Fibroblast of the conjunctiva (primary cell): ENCODE measurements at places on chromosomes 1 and 21.

- DNase-seq: no peak
Measured at GRCh38 chr1:160053548-160054365, 16.2 kb downstream of the KCNJ10 start.

DNA sequence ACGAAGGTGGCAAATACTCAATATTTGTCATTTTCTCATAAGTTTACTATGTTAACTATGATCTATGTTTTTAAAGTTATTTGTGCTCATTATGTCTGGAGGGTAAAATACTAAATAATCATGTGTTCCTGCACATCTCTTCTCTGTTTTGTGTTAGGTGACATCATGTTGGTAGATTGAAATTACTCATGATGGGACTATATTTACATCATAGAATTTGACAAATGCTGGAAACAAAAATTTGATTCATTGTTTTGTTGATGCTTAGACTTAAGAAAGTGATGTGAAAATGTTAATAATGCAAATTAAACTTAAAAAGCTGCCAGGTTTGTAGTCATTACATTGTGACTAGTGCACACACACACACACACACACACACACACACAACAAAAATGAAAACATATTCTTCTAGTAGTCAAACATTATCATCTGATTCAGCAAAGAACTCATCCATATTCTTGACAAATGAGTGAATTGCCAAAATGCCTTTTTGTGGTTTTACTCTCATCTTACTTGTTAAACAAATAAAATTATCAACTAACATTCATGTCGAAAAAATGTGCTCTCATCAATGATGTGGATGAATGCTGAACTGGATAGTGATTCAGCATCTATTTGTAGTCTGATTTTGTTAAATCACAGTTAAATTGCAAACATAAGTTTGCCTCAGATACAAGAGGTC lies 870.7 kb downstream of the BRINP3 start:
- DNase-seq: peak; percentile 66

DNA sequence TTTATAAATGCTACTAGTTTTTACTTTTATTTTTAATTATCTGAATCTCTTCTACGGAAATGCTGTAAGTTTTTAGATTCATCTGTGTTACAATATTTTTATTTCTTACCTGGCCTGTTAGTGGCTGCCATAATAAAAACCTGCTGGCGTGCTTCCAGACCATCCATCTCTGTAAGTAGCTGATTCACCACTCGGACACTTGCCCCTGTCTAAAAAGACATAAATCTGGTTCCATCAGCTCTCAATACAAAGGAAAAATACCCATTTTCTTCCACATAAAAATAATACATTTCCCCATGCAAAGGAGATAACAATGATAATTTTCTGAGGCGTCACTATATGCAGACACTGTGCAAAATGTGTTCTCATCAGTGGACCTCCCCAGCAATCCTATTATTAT lies 62.0 kb downstream of the NVL start:
- no peak for DNase-seq

- no peak for DNase-seq
Measured at GRCh38 chr1:95966866-95967265, 732.9 kb downstream of the RWDD3 start.

DNA sequence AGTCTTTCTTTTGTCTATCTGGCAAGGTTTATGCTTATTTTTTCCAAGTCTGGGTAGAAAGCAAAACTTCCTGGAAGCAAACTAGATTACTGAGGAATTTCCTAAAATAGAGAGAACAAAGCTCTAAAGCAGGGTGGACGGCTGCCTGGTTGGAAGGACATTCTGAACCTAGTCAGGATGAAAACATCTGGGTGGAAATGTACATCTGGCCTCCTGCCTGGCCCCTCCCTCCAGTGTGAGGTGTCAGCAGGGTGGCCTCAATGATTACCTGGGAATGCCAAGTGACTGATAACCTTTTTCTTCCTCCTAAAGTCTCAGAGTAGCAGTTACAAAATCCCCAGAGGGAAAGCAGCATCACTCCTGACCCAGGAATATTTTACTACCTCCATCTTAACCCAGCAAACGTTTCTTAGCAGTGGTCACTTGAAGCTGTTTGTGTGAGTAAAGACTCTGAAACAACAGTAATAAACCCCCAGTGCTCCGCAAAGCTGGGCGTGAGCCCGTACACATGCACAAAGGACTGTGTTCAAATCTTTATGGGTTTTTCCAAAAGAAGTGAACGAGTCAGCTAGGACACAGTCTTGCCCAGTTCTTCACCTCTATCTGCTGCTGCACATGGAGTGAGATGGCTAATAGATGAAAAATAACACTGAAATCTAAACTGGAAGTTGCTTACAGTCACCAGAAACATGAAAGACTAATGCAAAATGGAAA lies 18.9 kb downstream of the ANGPTL7 start:
- DNase-seq: no peak

GRCh38 chr1:18351735-18352134 lies 129.0 kb upstream of the KLHDC7A start:
- DNase-seq: no peak

GRCh38 chr1:153774780-153775457 lies at the start of gene SLC27A3:
TSS of gene SLC27A3 (plus strand) at chr1:153775407. CDS start at chr1:153775498, 91 bp downstream.
- DNase-seq: peak; percentile 71

DNA sequence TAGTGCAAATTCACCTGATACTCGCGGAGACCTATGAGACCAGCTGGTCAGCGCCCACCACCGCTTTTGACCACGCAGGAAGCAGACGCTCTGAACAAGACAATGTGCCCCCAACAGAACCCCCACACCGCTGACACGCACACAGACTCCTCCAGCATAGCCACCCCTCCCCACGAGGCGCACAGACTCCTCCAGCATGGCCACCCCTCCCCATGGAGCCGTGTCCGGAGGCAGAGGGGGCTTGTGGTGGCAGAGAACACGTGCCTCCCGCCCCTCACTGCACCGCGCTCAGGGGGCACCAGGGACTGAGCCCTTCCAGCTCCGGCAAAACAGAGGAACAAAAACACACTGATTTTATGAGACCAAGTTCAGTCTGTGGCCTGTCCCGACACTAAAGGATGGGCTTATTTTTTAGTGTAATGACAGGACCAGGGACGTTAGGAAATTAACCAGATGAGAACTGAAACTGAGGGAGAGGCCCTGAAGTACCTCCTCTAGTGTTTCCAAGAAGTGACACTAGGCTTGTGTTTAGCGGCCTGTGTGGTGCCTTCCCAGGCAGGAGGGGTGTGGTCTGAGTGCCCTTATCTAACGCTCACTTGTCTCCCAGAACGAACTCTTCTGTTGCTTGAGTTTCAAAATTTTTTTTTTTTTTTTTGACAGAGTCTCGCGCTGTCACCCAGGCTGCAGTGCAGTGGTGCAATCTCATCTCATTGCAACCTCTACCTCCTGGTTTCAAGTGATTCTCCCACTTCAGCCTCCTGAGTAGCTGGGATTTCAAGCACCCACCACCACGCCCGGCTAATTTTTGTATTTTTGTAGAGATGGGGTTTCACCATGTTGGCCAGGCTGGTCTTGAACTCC lies 10.0 kb upstream of the AGPAT3 start:
- no peak for DNase-seq

DNA sequence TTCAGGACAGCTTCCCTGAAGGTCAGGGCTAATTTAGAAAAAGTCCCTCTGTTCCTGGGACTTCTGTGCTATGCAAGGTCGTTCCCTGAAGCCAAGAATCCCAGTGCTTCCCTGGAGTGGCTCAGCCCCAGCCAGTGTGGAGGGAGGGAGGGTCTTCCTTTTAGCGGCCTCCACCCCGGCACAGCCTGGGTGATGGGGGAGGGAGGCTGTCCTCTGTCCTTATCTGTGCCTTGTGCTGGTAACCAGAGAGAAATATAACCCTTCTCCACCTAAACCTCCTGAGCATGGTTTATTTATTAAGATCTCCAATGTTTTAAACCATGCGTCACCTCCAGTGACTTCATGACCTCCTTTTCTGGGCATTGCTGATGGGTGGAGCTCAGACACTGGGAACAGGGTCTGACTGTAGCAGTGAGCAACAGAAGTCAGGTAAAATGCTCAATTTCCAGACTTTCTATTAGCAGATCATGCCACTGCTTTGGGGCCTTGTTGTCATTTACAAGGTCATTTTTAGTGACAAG lies 157.1 kb downstream of the DSCAM start:
- DNase-seq: no peak

DNA sequence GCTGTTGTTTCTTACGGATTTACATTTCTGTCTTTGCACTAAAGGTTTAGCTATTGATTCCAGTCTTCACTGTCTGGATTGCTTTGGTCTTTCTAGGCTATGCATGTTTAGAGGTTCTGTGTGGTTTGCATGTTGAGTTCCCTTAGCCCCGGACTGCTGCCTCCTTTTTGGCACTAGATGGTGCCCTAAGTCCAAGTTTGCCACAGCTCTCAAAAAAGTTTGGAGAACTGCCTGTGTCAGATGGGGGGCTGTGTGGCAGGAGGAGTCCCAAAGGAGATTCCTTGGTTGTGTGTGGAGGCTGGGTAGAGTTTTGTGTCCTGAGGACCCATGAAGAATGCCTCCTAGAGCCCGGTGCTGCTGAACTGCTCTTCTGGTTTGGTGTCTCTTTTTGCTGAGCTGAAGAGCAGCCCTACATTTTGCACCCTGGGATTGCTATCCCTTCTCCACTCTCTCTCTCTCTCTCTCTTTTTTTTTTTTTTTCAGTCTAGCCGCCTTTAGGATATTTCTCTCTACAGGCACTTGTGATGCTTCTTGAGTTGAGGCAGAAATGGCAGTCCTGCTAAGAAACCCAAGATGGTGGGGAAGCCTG lies 74.4 kb downstream of the PTGS2 start:
- DNase-seq: peak; percentile 60

- no peak for DNase-seq
Measured at GRCh38 chr1:100628631-100629081, 90.7 kb downstream of the GPR88 start.

DNA sequence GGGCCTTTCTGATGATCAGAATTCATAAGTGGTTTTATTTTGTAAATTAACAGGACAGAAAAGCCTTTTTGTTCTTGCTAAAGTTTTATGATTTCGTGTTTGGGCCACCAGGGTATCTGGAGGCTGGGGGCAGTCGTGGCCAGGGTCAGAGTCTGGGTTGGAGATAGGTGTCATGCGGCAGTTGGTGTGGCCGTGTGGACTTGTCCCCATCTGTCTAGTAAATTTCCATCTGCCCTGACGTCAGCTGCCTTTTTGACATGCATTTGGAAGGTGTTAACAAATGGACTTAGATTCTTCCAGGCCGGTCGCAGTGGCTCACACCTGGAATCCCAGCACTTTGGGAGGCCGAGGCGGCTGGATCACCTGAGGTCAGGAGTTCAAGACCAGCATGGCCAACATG lies 56.8 kb downstream of the SKI start:
- DNase-seq: no peak

DNA sequence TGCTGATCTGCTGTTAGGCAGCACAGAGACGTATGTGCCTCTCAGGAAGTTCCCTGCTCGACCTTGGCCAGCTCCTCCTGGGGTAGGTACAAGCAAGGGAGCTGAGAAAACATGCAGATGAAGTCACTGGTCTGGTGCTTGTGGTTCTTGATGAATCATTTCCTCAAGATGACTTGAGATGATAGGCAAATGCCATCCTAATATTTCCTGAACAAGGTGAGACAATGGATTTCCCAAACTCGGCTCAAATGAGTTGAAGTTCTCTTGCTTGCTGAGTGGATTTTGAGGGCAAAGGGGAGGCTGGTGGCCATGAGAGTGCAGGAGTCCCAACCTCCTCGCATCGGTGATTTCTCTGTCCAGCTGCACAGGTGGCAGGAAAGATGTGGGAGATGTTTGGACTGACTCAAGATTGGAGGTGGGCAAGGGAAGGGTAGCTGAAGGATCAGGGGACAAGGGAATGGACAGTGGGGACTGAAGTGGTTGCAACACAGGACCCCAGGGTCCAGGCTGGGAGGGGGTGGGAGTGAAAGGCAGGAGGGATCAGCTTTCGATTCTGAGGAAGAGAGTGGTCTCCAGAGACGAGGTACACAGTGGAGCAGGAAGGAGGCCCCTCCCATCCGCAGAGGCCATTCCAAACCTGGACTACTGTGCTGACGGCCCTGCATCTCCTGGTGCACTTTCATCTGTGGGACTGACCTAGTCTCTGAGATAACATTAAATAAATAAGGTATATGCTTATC lies 63.9 kb downstream of the CAPN2 start:
- peak; percentile 28 for DNase-seq

DNA sequence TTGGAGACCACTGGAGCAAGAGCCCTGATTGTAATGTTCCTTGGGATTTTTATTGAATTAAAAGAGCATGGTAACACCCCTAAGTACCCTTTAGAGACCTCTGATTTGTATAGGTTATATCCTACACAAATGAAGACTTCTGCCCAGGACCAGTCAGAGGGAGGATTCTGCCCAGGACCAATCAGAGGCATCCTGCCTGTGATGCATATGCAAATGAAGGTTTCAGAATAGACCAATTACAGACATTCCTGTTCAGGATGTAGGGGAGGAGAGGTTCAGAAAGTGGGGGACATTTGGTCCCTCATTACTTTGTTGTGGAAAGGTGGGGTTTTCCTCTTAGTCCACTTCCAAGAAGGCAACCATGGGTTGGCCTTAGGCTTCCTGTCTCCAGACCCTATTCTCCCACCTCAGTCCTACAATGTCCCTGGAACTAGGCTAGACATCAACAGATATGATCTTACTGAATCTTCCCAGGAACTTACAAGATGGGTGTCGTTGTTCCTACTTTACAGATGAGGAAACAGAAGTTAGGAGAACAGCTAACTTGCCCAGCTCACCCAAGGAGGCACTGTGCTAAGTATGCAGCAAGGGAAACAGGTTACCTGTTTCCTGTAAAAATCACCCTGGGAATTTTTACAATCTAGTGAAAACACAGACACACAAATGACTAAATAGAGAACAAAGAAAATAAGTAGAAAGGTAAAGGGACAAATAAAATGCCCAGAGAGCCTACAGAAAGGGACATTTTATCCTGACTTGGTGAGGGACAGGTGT lies 36.8 kb upstream of the SFPQ start:
- no peak for DNase-seq

DNA sequence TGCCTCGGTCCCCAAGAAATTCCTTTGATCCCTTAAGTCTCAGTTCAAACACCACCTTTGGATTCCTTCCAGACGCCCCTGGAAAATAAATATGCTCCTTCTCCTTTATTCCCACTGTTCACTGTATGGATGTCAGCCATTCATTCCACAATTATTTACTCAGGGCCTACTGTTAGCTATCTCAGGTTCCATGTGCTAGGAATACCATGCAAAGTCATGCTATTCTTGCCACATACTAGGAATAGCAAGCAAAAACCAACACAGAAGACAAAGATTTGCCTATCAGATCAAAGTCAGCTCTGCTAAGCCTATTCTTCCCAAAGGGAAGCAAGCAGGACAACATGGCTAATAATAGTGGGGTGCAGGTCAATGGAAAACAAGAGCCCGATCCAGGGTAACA lies 29.8 kb downstream of the TTC13 start:
- DNase-seq: no peak
